Spleen (tissue), 13 donors: ENCODE measurements at places on chromosomes 13 and 19.
A peak's percentile ranks its signal among the peaks of the same experiment; 100 is the strongest.

GRCh38 chr19:21323000-21323399 lies 6.2 kb downstream of the ZNF708 start:
- DNase-seq: no peak

- no peak for DNase-seq
Measured at GRCh38 chr13:25943658-25944057, 108.2 kb downstream of the SHISA2 start.

DNA sequence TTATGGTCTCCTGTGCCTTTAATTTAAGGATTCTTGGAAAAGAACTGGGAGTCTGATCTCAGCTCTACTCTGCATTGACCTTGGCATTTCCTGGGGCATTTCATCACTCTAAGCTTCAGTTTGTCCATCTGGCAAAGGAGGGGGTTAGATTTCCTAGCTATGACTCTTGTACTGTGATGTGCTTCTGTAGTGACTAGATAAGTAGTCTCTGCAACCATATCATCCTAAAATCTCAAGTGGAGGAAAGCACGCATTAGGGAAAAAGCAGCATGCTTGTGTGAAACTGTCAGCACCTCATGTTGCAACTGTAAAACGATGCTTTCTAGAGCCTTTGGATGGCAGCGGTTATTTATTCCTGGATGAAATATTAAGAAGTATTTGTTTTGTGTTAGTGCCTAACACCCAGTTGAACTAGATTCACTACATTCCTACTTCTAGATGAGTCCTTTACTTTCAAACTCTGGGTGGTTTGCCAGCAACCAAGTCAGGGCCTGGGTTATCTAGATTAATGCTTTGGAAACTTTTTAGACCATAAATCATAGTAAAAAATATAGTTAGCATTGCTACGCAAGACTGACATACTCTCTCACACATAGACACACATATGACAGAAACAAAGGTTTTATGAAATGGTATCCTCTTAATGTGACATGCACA lies 6.8 kb downstream of the WDFY2 start:
- no peak for DNase-seq

- no peak for DNase-seq
Measured at GRCh38 chr19:10701955-10702525, 801 bp downstream of the QTRT1 start.

DNA sequence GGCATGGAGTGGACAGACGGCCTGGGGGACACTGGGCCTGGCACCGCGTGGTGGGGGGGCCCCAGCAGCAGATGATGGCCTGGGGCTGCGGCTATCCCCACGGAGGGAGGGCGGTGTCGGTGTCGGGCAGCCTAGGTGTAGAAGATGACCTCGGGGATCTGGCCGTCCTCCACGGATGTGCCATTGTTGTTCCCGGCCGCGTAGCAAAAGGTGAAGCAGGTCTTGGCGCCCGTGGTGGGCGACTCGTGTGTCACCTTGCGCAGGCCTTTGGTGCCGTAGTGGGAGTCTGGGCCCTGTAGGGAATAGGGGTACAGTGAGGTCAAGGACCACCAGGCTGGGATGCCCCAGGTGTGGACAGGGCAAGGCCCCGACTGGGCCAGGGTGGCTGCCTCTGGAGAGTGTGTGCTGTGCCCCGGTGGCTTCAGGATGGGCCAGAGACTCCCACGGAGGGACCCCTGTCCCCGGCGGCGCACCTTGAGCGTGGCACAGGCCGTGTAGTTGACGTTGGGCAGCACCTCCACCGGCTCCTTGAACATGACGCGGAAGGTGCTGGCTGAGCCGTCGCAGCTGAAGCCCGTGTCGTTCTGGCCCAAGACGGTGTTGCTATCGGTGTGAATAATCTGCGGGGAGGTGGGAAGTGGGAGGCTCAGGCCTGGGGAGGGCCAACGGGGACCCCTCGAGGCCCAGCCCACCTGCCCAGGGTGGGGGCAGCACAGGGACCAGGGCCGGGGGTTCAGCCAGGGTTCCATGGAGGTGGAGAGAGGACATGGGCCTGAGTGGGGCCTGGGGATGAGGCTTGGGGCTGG lies 29.0 kb downstream of the BTBD2 start:
- no peak for DNase-seq

DNA sequence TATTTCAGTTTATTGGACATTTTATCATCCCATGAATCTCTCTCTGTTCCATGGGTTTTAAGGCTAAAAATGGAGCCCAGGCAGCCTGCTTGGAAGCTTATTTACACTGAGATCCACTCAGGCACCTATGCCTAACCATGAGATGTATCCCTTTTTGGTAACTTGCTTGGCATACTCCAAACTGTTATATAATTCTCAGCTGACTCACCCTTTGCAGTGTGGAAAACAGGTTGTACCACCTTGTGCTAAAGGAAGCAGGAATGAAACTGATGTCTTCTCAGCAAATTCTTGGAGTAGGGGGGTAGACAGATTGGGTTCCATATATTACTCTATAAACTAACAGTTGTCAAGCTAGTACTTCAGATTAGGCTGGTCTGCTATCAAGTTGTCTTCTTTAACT lies 483.6 kb downstream of the KLF5 start:
- DNase-seq: no peak

DNA sequence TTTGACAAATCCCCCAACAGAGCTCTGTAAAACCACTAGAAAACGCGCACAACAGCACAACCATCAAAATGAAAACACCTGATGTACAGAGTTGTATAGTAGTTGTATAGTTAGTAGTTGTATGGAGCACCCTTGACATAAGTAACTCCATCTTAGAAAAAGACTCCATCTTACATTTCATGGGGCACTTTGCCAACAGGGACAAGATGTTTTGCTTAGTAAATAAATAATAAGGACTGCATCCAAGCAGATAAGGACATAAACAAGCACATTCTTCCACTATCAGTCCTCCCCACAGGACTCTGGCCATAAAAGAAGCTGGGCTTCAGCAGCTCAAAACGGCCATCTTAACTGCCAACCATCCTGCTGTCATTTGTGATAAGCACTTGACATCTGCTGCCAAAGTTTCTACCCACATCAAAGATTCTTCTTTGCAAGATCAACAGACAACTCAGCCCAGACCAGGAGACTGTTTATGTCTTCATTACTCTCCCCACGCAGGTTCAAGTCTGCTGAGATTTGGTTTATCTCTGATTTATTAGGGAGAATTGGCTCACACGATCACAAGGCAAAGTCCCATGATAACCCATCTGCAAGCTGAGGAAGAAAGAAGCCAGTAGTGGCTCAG lies 20.7 kb upstream of the ZNF331 start:
- DNase-seq: no peak

DNA sequence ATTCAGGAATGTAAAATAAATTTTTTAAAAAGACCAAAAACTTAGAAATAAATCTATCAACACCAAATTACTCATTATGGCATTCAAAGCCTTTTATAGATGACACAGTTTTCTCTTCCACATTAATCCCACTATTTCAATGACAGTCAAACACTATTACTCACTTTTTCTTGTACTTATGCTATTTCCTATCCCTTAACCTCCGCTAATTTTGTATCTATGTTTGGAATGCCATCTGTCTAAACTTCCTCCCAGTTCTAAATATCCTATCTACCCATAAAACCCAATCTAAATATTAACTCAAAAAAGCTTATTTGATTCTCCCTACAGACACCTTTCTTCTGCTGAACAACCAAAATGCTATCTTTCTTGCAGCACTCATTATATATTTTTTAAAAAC lies 203.5 kb downstream of the ENOX1 start:
- no peak for DNase-seq

GRCh38 chr13:28890712-28891111 lies 70.6 kb downstream of the MTUS2 start:
- DNase-seq: no peak

GRCh38 chr19:15507068-15508034 lies 974 bp upstream of the CYP4F22 start:
- DNase-seq: no peak

- no peak for DNase-seq
Measured at GRCh38 chr19:31678421-31678820, 329.2 kb upstream of the TSHZ3 start.

GRCh38 chr13:99987154-99988019 lies 5.8 kb downstream of the ZIC2 start:
- DNase-seq: no peak

GRCh38 chr19:41424335-41425173 lies 2.6 kb downstream of the B3GNT8 start:
- DNase-seq: no peak

DNA sequence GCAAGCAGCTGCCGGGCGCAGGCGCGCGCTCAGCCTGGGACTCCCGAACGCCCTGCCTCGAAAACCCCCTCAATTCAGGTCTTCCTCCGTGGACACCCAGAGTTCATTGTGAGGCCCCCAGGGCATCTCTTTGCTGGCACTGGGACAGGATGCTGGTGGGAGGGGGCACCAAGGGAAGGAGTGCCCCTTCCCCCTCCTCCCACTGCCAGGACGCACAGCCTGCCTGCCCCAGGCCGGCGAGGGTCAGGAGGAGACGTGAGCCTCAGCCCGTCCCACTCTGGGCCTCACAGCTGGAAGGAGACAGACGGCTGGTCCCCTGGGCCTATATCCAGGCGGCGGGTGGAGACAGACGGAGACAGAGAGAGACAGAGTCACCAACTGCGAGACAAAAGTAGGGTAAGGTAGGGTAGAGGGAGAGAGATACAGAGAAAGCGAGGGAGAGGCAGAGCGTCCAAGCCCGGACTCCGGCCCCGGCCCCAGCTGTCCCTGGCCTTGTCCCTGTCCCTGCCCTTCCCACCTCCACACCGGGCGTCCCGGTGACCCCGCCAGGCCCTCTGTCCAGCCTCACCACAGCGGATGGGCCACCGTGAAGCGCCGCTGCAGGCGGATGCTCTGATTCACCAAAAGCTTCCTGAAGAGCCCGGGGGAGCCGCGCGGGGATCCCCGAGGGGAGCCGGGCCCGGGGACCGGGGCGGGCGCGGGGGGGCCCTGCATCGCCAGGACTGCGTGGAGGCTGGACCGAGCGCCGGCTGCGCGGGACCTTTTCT lies at the start of gene PDE4C:
Gene PDE4C (minus strand): TSS at position 737 of the 767 bp plus-strand sequence. CDS start 23 bp downstream, at position 714.
- DNase-seq: peak; percentile 75

- DNase-seq: no peak
Measured at GRCh38 chr19:22332924-22333323, 46.7 kb downstream of the ZNF729 start.

DNA sequence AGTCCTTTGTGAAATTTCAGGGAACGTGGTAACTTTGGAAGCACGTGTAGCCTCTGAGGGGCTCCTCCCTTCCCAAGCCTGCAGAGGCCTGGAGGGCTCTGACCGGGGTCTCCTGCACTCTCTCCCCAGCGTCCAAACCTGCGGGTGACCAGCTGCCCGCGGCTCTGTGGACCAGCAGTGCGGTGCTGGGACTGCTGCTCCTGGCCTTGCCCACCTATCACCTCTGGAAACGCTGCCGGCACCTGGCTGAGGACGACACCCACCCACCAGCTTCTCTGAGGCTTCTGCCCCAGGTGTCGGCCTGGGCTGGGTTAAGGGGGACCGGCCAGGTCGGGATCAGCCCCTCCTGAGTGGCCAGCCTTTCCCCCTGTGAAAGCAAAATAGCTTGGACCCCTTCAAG lies 2.7 kb upstream of the TPGS1 start:
- DNase-seq: peak; percentile 81

DNA sequence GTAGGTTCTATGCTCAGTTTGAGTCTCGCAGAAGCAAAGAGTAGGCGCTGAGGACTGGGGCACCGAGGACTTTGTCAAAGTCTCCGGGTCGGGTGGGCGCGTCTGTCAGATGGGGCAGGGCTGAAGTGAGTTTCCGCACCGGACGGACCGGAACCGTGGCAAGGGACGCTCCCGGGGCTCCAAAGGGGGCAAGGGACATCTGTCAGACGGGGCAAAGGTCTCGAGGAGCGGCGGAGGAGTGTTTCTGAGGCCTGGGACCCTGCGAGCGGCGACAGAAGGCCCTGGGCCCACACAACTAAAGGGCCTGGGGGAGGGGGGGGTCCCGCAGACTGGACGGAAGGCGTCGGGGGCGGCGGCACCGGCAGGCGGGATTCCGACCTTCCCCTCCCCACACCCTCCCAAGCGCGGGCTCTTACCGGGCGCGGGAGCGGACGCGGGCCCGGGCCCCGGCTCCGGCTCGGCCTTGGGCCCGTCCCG lies 13.3 kb upstream of the AKAP8L start:
- peak; percentile 84 for DNase-seq

DNA sequence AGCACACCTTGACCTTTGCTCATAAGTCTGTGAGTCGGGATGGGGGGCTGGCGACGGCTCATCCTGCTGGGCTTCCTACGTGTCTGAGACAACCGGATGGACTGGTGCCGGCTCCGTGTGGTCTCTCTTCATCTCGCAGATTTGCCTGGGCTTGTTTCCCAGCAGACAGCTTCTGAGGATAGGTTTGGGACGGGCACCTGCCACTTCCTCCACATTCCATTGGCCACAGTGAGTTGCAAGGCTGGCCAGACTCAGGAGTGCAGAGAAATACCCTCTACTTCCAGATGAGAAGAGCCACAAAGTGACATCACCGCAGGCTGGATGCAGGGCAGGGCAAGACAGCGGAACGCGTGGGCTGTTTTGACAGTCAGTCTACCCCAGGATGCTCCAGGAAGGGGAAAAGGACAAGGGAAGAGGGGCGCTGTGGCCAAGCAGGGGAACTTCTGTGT lies 48.1 kb downstream of the IRS2 start:
- DNase-seq: no peak

DNA sequence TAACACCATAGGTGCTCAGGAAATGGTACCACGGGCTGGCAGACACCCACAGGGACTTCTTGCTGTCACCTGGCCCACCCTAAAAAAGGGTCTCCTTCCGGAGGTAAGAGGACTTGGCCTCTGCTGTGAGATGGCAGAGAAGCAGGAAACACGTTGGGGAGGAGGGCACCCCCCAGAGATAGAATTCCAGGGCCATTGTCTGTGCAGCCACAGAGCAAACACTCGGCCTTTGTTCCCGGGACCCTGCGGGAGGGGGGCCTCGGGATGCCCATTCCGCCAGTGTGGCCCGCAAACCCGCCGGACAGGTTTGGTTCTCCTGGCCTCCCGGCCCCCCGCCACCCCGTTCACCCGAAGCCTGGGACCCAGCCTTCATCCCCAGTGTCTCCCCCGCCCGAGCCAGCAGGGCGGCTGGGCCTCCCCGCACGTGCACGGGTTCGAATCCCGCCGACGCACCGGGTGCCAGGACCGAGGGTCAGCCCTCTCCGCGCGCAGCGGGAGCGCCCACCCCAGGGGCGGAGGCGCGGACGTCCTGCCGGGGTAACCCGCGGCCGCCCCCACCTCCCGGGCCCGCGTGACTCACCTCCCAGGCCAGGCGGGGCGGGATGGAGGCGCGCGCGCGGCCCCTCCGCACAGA lies 714 bp downstream of the PLPP2 start:
- DNase-seq: no peak

GRCh38 chr13:20057963-20058362 lies 99.4 kb downstream of the ZMYM2 start:
- DNase-seq: no peak

- DNase-seq: no peak
Measured at GRCh38 chr19:42152910-42153671, 20.8 kb upstream of the POU2F2 start.

- DNase-seq: no peak
Measured at GRCh38 chr13:33859691-33860303, 41.8 kb downstream of the RFC3 start.
